ENCODE measurements at places on chromosomes 1 and 21.

DNA sequence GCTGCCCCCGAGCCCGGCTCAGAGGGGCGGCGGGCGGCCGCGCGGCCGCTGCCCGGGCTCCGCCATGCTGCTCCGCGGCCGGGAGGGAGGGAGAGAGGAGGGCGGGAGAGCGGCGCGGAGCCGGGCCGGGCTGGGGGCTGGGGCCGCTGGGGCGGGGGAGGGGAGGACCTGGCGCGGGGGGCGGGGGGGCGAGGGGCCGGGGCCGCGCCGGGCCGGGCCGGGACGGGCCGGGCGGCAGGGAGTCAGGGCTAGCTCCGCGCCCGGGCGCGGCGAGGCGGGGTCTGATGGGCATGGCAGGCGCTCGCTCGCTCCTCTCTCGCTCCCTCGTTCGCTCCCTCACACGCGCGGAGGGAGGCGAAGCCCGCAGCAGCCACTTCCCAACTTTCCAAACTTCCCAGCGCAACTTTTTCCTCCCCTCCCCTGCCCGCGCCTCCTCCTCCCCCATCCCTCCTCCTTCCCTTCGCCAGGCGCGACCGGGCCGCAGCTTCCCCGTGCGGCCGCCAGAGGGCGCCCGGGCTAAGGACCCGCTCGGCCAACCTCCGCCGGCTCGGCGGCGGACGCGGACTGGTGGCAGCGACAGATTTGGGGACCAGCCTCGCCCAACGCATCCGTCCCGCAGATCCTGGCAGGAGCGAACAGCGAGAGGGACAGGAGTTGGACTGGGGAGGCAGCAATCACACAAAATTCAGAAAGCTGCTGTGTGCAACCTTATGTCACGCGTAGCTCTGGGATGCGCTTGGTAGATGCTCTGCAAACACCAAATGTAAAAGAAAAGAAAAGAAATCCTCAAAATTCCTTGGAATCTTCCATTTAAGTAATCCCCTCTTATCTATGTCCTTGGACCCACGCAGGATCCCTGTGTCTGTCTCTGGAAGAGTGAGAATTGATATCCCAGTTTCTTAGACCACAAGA is at the start of gene TRABD2B:
Gene TRABD2B (minus strand): TSS at position 97 of the 912 bp plus-strand sequence.
- peak; percentile 93 for DNase-seq
- H3K27ac ChIP-seq, result peak within 1 kb of the TSS; percentile 91
- H3K27me3 ChIP-seq, result peaks cover 7% of the 10 kb centered on the region
- no peaks in the 10 kb centered on the region for H3K36me3 ChIP-seq
- H3K4me3 ChIP-seq, result peak within 1 kb of the TSS; percentile 72

DNA sequence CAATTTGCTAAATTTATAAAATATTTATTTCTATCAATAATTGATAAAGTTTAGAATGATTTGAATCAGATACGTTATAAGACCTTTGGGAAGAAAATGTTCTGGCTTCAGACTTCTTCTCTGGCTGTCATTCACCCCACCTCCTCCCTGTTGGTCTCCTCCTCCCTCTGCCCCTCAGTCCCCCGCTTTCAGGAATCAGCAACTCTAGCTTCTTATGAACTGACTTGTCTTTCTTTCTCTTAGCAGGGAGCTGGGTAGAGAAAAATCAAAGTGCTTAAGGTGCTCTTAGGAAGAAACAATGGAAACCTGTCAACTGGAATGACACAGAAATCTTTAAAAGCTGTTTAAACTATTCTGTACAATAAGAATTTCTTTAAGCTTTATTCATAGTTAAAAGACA is 71.3 kb upstream of the ETV3 start:
- no peaks in the 10 kb centered on the region for H3K4me1 ChIP-seq
- DNase-seq, result no peak
- H3K27me3 ChIP-seq, result no peaks in the 10 kb centered on the region
- no peaks in the 10 kb centered on the region for H3K36me3 ChIP-seq

GRCh38 chr1:107963008-107963407 is 2.0 kb downstream of the VAV3 start:
- DNase-seq, result no peak
- no peaks in the 10 kb centered on the region for H3K36me3 ChIP-seq
- H3K4me1 ChIP-seq, result peaks cover 12% of the 10 kb centered on the region
- H3K27ac ChIP-seq, result no peak overlapping the region

- no peak overlapping the region for H3K4me3 ChIP-seq
- no peaks in the 10 kb centered on the region for H3K4me1 ChIP-seq
- H3K27me3 ChIP-seq, result no peaks in the 10 kb centered on the region
- H3K27ac ChIP-seq, result no peak overlapping the region
These were observed 56.7 kb downstream of the AKT3 start for GRCh38 chr1:243793298-243793697.

- no peaks in the 10 kb centered on the region for H3K36me3 ChIP-seq
- no peak overlapping the region for H3K4me3 ChIP-seq
- no peaks in the 10 kb centered on the region for H3K4me1 ChIP-seq
- H3K27ac ChIP-seq, result no peak overlapping the region
- no peaks in the 10 kb centered on the region for H3K27me3 ChIP-seq
These were observed 1431.5 kb downstream of the BRINP3 start for GRCh38 chr1:189046127-189046526.

GRCh38 chr1:230572121-230573105 is 69.9 kb upstream of the COG2 start:
- DNase-seq, result peak; percentile 79
- H3K27ac ChIP-seq, result no peak overlapping the region
- H3K4me3 ChIP-seq, result no peak overlapping the region
- H3K36me3 ChIP-seq, result no peaks in the 10 kb centered on the region
- H3K27me3 ChIP-seq, result no peaks in the 10 kb centered on the region

DNA sequence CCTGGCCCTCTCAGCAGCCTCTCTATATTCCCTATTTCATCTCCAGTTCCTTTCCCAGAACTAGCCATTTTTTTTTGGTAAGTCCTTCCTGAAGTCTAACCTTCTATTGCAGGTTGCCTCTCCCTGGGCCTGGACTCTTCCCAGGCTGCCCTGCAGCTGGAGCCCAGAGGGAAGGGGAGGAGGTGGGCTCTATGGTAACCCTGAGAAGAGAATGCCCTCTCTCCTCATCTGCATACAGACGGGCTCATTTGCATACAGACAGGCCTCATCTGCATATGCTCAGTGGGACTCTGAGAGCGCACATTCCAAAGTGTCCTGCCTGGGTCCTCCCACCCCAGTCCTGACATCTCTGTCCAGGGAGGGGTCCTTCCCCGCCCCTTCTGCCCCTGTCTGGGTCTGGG is 32.7 kb downstream of the RHBG start:
- H3K4me3 ChIP-seq, result no peak overlapping the region
- no peak overlapping the region for H3K27ac ChIP-seq
- H3K4me1 ChIP-seq, result no peaks in the 10 kb centered on the region
- H3K27me3 ChIP-seq, result no peaks in the 10 kb centered on the region
- no peaks in the 10 kb centered on the region for H3K36me3 ChIP-seq
- no peak for DNase-seq

DNA sequence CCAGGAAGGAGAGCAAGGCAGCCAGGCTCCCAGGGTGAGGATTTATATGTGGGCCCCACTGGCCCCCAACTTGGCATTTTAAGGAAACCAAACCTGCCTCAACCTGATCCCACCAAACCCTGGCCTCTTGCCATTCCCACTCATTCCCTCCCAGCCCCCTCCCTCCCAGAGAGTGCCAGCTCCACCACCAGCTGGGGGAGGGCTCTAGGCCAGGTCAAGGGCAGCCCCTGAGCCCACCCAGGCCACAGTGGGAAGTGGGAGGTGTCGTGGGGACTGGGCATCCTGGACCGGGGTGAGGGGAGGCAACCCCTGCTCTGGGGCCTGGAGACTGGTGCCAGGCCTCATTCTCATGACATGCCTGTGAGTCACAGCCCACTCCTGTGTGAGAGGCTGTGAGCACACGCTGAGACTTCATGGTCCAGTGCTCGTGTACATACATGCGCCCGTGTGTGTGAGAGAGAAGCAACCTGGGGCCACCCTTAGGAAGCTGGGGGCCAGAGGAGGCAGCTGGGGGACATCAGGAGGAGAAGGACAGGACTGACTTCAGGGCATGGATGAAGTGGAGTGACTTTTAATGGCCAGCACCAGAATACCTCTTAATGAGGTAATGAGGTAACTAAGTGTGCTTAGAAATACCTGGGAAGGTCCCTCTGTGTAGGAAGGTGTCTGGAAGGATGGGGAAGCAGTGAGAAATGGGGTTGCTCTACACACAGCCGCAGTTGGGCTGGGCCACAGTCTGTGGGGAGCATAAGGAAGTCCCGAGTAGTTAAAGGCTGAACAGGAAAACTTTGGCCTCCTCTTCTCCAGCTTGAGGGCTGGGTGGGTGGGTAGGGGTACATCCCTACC is at the start of gene S100A2:
Gene S100A2 (minus strand): TSS at position 316 of the 846 bp plus-strand sequence. CDS start 1,967 bp downstream, outside the sequence.
- H3K4me3 ChIP-seq, result no peak within 1 kb of the TSS
- no peaks in the 10 kb centered on the region for H3K36me3 ChIP-seq
- no peaks in the 10 kb centered on the region for H3K27me3 ChIP-seq

- no peaks in the 10 kb centered on the region for H3K36me3 ChIP-seq
- no peak overlapping the region for H3K27ac ChIP-seq
- peak overlapping the region; percentile 48 for H3K4me3 ChIP-seq
- no peak for DNase-seq
- H3K4me1 ChIP-seq, result no peaks in the 10 kb centered on the region
These were observed 66.7 kb downstream of the CCDC30 start for GRCh38 chr1:42529724-42530181.

GRCh38 chr1:154847891-154848290 is 22.2 kb downstream of the KCNN3 start:
- no peaks in the 10 kb centered on the region for H3K4me1 ChIP-seq
- DNase-seq, result no peak
- no peak overlapping the region for H3K27ac ChIP-seq

- no peaks in the 10 kb centered on the region for H3K27me3 ChIP-seq
- no peak for DNase-seq
- peaks cover 4% of the 10 kb centered on the region for H3K4me1 ChIP-seq
- no peak overlapping the region for H3K4me3 ChIP-seq
These were observed 3.9 kb downstream of the RRP1 start for GRCh38 chr21:43793243-43793642.

- H3K27me3 ChIP-seq, result no peaks in the 10 kb centered on the region
- H3K4me3 ChIP-seq, result no peak overlapping the region
- H3K4me1 ChIP-seq, result no peaks in the 10 kb centered on the region
- no peak overlapping the region for H3K27ac ChIP-seq
- H3K36me3 ChIP-seq, result no peaks in the 10 kb centered on the region
These were observed 1058.1 kb upstream of the TMPRSS15 start for GRCh38 chr21:19461481-19462205.

DNA sequence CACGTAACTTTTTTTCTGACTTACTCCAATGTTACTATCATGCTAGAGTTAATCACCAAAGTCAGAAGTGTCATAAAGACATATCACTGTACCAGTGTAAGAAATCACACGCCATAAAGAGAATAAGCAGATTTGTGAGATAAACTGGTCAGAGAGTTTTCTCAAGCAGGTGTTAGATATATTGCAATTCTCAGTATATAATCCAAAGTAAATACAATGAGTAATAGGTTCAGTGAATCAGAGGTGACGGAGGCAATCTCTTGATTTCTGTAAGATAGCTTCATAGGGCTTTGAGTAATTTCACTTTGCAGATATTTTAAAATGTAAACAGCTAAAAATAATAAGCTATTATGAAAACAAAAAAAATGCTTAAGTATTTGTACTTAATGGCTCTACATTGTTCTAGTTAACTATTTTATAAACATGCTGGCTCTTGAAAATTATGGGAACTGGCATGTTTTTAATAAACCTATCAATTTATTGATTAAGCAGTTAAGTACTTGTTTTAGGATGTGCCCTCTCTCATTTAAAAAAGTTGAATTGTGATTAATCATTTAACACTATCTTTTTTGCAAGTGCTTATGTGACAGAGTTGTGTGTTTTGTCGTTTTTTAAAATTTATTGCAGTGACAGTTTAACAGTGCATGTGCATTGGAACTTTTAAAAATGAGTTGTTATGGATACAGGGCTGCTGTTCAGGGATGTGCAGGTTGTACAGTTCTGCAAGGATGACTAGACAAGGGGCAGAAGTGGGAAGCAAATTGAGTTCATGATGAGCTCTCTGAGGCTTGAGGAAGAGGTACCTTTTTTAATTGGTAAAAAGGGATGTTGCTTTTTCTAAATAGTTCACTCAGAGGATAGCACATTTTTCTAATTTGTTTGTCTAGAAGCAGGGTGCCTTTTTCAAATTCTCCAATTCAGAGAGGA is 119.1 kb downstream of the USP25 start:
- DNase-seq, result no peak
- no peak overlapping the region for H3K4me3 ChIP-seq
- no peaks in the 10 kb centered on the region for H3K36me3 ChIP-seq
- no peaks in the 10 kb centered on the region for H3K27me3 ChIP-seq
- H3K27ac ChIP-seq, result no peak overlapping the region
- H3K4me1 ChIP-seq, result no peaks in the 10 kb centered on the region

- no peak overlapping the region for H3K27ac ChIP-seq
- peaks cover 38% of the 10 kb centered on the region for H3K36me3 ChIP-seq
- H3K4me3 ChIP-seq, result no peak overlapping the region
- H3K4me1 ChIP-seq, result peaks cover 5% of the 10 kb centered on the region
- DNase-seq, result no peak
- H3K27me3 ChIP-seq, result no peaks in the 10 kb centered on the region
These were observed 18.6 kb downstream of the PTTG1IP start for GRCh38 chr21:44854664-44855446.

DNA sequence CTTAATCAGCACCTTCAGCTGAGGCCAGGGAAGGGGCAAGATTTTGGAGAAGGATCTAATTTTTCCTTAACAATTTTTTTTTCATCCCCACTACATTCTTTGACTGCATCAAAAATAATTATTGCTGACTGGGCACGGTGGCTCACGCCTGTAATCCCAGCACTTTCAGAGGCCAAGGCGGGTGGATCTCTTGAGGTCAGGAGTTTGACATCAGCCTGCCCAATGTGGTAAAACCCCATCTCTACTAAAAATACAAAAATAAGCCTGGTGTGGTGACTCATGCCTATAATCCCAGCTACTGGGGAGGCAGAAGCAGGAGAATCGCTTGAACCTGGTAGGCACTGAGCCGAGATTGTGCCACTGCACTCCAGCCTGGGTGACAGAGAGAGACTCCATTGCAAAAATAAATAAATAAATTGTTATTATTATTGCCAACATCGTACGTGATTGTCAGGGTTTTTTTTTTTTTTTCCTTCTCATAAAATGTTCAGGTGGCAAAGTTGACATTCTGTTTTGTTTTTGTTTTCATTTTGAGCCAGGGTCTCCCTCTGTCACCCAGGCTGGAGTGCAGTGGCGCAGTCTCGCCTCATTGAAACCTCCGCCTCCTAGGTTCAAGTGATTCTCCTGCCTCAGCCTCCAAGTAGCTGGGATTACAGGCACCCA is 37.3 kb upstream of the MORC3 start:
- H3K27me3 ChIP-seq, result no peaks in the 10 kb centered on the region
- no peak overlapping the region for H3K4me3 ChIP-seq
- H3K36me3 ChIP-seq, result peaks cover 5% of the 10 kb centered on the region
- no peaks in the 10 kb centered on the region for H3K4me1 ChIP-seq
- H3K27ac ChIP-seq, result no peak overlapping the region
- no peak for DNase-seq

GRCh38 chr1:38265293-38266196 is 219.0 kb upstream of the POU3F1 start:
- H3K27ac ChIP-seq, result no peak overlapping the region
- DNase-seq, result no peak
- no peaks in the 10 kb centered on the region for H3K4me1 ChIP-seq
- no peaks in the 10 kb centered on the region for H3K36me3 ChIP-seq
- H3K4me3 ChIP-seq, result no peak overlapping the region
- no peaks in the 10 kb centered on the region for H3K27me3 ChIP-seq

GRCh38 chr1:118896416-118896815 is 91.7 kb downstream of the TBX15 start:
- no peak for DNase-seq
- no peaks in the 10 kb centered on the region for H3K27me3 ChIP-seq
- no peak overlapping the region for H3K27ac ChIP-seq
- no peak overlapping the region for H3K4me3 ChIP-seq
- no peaks in the 10 kb centered on the region for H3K4me1 ChIP-seq

- peaks cover 31% of the 10 kb centered on the region for H3K4me1 ChIP-seq
- no peaks in the 10 kb centered on the region for H3K27me3 ChIP-seq
- no peak overlapping the region for H3K27ac ChIP-seq
These were observed 123.9 kb upstream of the VAMP3 start for GRCh38 chr1:7646981-7647901.

Measured in kidney (tissue), 22 donors.